NCI-H345 (cell line): ENCODE measurements at places on chromosomes 3 and 15.

DNA sequence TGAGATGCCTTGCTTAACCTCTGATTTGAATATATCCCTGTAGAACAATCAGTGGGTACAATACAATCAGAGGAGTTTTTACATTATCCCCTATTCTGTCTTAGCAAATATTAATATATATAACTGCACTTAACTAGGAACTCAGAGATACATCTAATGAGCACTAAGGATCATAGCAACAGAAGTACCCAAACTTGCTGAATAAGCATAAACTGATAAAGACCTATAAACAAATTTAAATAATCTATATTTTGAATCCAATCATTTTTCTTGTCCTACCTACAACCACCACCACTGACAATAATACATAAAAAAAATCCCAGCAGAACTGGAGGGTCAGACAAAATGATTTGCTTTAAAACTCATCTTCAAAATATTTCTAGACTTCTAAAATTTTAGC is 106.2 kb downstream of the ATP8B4 start:
- DNase-seq = no peak

GRCh38 chr3:131731709-131732108 is 228.9 kb upstream of the MRPL3 start:
- no peak for DNase-seq

DNA sequence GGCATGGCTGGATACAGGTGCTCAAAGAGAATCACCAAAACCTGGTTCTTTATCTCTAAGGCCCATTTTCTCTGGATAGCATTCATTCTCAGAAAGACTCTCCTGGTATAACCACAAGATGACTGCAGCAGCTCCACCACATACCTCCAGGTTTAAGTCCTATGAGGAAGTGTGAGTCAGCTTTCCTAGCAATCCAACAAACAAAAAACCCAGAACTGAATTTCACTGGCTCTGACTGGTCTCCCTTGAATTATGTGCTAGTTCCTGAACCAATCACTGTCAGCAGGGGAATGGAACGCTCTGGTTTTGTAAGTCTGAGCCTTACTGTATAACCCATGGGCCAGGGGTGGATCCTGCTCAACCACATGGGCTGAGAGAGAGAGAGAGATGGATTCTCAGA is 27.2 kb downstream of the MRPL46 start:
- DNase-seq = no peak

GRCh38 chr3:138092023-138092422 is 23.4 kb downstream of the DZIP1L start:
- no peak for DNase-seq

GRCh38 chr3:158109295-158109803 is 540 bp upstream of the RSRC1 start:
- no peak for DNase-seq

DNA sequence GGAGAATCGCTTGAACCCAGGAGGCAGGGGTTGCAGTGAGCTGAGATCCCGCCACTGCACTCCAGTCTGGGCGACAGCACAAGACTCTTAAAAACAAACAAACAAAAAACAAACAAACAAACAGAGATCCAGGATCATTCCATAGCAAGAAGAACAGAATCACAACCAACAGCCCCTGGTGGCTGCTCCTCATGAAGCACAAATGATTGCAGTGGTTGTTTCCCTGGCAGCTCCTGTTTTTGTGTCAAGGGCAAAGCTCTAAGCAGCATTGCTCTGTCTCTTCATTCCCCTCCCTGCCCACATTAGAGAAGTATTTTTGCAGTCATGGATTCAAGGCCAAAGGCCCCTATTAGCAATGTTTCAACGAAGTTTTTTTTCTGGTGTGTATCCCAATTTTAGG is 25.8 kb upstream of the BLM start:
- no peak for DNase-seq

GRCh38 chr3:82999777-83000176 is 1238.3 kb upstream of the GBE1 start:
- no peak for DNase-seq

- no peak for DNase-seq
Observed at GRCh38 chr3:11643605-11644087, at the start of gene VGLL4. Gene VGLL4 (minus strand): TSS chr3:11643915. CDS start chr3:11643518, 397 bp downstream.

- DNase-seq = no peak
Observed at GRCh38 chr3:168807448-168807847, 711.7 kb upstream of the GOLIM4 start.
